ENCODE measurements at places on chromosomes 1 and 21.

DNA sequence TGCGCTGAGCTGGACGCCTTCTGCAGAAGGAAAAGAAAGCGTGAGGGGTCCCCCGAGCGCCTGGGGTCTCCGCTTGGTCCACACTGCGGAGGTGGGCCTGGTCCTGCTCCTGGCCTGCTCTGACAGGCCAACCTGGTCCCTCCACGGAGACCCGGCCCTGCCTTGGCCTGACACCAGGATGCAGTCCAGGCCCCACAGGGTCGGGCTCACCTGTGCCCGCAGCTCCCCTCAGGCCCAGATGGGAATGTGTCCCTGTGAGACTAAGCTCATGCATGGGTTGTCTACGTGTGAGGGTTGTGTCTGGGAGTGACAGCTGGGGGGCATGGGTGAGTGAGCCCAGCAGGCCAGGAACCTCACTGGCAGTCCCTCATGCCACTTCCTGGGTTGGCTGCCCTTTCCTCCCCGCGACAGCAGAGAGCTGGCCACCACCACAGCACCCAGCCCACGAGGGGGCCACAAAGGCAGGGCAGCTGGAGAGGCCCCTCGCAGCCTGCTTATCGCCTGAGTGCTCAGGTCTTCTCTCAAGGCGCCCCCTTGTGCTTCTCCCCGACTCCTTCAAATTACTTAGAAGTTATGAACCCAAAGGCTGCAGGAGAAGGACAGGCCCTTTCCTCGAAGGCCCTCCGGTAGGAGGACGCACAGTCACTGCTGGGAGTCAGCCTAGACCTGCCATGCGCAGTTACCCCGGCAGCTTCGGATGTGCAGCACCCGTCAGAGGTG lies 41.1 kb downstream of the SLC45A1 start:
- no peak for DNase-seq

GRCh38 chr1:82759035-82759434 lies 958.3 kb downstream of the ADGRL2 start:
- DNase-seq = no peak

DNA sequence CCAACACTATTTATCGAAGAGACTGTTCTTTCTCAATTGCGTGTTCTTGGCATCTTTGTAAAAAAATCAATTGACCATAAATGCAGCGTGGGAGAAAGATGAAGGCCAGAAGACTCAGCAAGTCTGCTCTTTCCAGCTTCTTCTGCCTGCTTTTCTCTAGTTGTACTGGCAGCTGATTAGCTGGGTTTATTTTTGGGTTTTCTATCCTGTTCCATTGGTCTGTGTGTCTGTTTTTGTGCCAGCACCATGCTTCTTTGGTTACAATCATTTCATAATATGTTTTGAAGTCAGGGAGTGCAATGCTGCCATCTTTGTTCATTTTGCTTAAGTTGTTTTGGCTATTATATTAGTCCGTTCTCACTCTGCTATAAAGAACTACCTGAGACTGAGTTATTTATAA lies 201.8 kb upstream of the B3GALT2 start:
- no peak for DNase-seq

- no peak for DNase-seq
Observed at GRCh38 chr1:2347409-2347785, 44.0 kb downstream of the MORN1 start.

DNA sequence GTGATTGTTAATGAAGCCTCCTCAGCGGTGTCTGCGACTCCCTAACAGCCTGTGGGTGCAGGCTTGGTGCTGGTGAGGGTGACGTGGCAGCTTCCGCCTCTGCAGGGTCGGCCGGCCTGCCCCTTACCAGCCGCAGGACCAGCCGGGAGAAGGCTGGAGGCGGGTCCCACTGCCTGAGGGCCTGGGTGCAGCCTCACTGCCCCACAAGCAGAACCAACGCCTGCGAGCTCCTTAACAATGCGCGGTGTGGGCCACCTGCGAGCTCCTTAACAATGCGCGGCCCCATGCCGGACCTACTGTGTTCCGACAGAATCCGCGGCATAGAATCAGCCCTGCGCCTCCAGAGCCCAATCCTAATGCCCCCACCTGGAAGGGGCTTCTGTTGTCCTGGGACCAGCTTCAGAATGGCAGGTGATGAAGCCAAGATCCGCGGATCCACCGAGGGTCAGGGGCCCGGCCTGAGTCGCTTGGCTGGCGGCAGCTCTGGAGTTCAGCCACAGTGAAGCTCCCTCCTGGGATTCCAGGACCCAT lies 54.4 kb upstream of the AJAP1 start:
- DNase-seq = no peak

- DNase-seq = no peak
Observed at GRCh38 chr1:34342334-34342733, 165.6 kb downstream of the C1orf94 start.

GRCh38 chr1:12275370-12275769 lies 45.5 kb downstream of the VPS13D start:
- peak; percentile 46 for DNase-seq

GRCh38 chr1:93967306-93967705 lies 58.1 kb upstream of the GCLM start:
- no peak for DNase-seq

DNA sequence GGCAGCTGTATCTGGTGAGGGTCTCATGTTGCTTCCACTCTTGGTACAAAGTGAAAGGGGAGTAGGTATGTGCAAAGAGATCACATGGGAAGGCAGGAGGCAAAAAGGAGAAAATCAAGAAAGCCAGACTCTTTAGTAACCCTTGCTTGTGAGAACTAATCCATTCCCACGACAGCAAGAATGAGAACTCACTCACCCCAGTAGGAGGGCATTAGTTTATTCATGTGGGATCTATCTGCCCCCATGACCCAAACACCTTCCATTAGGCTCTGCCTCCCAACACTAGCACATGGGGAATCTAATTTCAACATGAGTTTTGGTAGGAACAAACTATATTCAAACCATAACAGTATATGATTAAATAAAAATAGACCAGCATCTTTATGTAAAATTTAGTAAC lies 57.6 kb downstream of the ZNHIT6 start:
- DNase-seq = no peak

DNA sequence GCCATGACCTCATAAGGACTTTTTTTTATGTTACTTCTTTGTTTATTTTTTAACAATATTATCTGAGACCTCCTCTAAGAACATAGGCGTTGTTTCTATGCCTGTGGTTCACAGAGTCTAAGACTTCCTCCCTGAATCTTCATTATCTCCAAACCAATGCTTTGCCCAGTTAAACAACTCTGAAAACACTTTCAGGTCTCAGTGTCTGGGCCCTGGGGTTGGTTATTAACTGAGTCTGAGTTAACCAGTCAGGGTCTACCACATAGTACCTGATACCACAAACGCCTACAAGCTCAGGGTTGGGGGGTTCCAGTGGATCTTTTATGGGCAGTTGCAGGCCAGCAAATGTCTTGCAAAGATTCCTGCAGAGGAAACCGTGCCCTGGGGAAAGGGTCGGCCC lies 138.2 kb downstream of the AJAP1 start:
- DNase-seq = no peak

GRCh38 chr1:12539705-12540579 lies 78.1 kb downstream of the DHRS3 start:
- no peak for DNase-seq

DNA sequence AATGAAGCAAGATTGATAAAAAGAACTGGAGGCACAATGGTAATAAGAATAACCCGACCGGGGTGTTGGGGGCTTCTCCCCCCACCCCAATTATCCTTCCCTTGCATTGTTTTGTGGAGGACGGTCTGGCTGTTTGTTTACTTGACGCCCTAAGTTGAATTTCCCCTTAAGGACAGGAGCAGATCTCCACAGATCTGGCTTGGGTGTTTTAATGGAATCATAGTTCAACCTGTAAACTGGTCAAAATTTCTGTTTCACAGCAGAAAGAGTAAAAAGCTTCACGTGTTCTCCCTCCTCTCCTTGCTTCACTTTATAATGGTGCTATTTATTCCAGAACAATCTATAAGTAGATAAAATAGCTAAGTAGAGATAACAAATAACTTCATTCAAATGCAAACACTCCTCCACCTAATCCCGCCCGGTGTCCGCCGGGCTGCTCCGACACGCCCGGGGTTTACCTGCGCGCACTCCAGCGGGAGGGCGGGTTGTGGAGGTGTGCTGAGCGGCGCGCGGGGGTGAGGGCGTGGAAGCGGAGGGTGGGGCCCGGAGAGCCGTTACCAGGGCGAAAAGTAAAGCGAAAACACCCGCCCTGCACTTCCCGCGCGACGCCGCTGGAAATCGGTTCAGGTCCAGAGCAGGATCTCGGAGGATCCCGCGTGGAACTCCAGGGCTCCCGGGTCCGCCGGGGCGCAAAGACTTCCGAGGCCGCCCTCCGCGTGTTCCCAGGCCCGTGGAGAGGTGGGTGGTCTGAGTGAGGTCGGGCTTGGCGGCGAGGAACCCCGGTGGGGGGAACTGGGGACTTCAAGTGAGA lies 2.0 kb upstream of the ATF3 start:
- peak; percentile 54 for DNase-seq

DNA sequence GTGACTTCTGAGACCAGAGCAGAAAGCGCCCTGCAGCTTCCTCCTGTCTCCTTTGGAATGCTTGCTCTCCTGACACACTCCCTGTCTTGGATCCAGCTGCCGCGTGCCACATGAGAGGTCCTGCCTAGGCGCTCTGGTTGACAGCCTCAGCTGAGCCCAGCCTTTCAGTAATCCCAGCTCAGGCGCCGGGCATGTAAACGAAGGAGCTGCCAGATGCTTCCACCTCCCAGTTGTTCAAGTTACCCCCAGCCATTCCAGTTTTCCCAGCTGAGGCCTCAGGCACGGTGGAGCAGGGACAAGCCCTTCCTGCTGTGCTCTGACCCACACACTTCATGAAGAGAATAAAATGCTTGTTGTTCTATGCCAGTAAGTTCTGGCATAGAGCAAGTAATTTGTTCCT lies 14.3 kb upstream of the CD34 start:
- no peak for DNase-seq

- DNase-seq = no peak
Observed at GRCh38 chr1:10635992-10636391, 160.5 kb downstream of the CASZ1 start.

- DNase-seq = no peak
Observed at GRCh38 chr1:2910211-2910610, 108.7 kb upstream of the TTC34 start.

GRCh38 chr1:206463137-206463536 lies 7.1 kb upstream of the IKBKE start:
- peak; percentile 48 for DNase-seq

DNA sequence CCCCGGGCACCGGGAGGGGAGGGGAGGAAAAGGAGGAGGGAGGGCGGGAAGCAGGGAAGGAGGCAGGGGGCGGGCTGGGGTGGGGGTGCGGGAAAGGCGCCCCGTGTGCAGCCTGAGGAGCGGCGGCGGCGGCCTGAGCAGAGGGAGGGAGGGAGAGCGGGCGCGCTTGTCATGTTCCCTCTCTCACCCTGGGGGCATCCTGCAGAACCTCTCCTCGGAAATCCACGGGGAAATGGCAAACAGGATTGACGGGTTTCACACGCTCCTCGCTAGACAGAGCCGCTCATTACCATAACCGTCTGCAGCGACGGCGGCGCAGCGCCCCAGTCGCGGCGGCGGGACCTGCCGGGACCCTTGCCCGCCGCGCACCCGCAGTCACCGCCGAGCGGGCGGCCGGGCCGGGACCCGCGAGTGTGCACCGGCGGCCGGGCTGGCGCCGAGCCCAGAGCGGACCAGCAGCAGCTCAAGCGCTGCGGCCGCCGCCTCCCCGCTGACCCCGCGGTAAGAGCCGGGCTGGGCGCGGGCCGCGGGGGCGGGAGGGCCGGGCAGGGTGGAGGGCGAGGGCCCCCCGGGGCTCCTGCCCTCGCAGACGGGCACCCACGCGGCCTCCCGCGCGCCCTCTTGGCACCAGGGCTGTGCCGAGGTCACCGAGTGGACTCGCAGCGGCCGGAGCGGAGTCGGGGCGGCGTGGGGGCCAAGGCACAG lies at the start of gene SERTAD4:
Gene SERTAD4 (plus strand): TSS at position 286 of the 705 bp plus-strand sequence. CDS start 5,165 bp downstream, outside the sequence.
- no peak for DNase-seq

- peak; percentile 50 for DNase-seq
Observed at GRCh38 chr1:26799479-26800142, 11.9 kb downstream of the PIGV start.

DNA sequence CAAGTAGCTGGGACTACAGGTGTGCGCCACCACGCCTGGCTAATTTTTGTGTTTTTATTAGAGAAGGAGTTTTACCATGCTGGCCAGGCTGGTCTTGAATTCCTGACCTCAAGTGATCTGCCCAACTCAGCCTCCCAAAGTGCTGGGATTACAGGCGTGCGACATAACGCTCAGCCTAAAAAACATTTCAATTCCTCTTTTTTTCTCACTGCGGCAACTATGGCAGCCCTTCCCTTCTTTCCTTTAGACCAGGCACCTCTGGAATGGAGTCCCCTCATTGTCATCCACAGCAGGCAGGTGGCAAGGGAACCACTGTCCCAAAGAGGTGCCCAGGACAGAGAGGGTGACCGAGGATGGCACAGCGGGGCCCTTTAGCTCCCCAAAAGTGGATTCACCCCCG lies 14.1 kb downstream of the CEP104 start:
- no peak for DNase-seq

GRCh38 chr1:3598051-3598491 lies 13.2 kb downstream of the MEGF6 start:
- no peak for DNase-seq

DNA sequence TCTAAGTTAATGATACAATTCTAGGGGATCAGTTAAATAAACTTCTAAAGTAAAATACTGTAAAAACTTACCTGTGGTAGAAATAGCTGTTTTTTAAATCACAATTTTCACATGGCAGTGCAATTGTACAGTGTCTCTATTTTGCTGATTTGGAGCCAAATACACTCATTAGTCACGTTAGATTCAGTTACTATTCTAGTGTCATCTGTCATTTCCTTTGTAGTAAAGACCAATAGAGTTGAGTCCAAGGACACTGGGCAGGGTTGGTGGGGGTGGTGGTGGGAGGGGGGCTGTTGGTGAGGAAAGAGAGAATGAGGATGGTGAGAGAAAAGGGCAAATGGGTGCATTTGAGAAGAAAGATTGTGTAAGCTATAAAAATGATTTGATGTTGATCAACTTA lies 33.6 kb downstream of the CD55 start:
- no peak for DNase-seq

DNA sequence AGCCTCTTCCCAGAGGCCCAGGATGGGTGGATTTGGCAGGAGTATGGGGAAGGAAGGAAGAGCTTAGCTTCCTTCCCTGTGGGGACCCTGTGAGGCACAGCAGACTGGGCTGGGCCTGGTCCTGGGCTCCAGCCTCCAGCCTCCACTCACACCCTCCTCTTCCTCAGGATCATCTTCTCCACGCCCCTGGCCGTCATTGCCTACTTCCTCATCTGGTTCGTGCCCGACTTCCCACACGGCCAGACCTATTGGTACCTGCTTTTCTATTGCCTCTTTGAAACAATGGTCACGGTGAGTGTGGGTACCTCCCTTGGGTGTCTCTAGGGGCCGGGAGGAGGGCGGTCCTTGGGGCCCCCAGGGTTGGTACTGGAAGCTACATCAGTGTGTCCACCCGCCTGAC lies 10.1 kb downstream of the MFSD2A start:
- no peak for DNase-seq

- no peak for DNase-seq
Observed at GRCh38 chr1:113846391-113847035, 25.0 kb downstream of the PTPN22 start.

Data from activated CD4-positive, alpha-beta T cell treated with anti-CD3 and anti-CD28 coated beads, Interleukin-10, Interleukin-2, amounts not matched to agents 100 ng/mL and 50 ng/mL, durations not matched to agents 16 hours and 8 hours (primary cell).